ENCODE measurements at places on chromosomes 6 and 20.

DNA sequence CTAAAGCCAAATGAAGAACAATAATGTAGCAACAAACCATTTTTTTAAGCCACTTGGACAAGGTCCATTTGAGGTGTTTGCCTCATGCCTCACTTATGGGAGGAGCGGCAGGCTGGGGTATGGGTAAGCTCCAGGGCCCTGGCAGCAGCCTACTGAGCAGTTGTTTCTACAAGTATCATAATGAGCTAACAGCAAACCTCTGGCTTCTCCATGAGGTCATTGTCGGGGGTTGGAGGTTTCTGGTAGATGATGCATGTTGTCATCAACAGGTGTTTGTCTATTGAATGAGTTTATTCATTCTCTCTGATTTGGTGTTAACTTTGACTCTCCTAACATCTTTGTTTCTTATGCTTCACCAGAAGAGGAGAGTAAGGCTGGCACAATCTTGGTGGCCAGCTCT is 150.7 kb downstream of the TBC1D7 start:
- no peak for DNase-seq

GRCh38 chr20:6718662-6719368 is 48.7 kb upstream of the BMP2 start:
- no peak for DNase-seq

DNA sequence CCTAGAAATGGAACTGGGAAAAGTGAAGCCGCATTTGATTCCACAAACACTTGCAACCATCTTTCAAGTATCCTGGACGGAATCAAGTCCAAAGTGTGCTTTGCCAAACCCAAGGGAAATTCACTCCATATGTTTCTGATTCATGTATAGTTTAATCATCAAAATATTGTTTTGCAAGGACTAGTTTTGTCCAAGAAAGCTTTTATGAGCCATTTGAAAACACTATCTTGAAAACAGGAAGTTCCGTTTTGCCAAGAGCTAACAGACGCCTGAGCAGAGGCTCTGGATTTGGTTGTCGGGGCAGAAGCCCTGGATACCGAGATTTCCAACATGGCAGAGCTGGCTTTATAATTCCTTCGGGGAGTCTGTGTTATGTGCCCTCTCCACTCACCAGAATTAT is 251.1 kb downstream of the PHACTR1 start:
- DNase-seq, result no peak

DNA sequence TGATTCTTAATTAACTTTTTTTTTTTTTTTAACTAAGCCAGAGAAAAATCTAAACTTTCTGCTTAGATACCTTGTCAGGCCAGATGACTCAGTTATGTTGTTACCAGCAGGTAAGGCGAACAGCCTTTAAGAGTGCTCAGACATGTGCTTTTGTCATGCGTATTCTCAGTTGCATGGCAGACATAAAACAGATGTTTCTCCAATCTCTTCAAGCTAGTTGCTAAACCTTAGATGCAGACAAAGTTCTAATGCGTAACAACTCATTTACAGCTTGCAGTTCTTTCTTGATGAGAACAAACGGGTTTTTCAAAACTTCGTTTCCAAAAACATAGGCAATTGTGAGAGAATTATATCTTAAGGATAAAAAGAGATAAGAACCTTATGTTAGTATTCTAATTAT is 49.6 kb upstream of the GFRAL start:
- DNase-seq, result no peak

DNA sequence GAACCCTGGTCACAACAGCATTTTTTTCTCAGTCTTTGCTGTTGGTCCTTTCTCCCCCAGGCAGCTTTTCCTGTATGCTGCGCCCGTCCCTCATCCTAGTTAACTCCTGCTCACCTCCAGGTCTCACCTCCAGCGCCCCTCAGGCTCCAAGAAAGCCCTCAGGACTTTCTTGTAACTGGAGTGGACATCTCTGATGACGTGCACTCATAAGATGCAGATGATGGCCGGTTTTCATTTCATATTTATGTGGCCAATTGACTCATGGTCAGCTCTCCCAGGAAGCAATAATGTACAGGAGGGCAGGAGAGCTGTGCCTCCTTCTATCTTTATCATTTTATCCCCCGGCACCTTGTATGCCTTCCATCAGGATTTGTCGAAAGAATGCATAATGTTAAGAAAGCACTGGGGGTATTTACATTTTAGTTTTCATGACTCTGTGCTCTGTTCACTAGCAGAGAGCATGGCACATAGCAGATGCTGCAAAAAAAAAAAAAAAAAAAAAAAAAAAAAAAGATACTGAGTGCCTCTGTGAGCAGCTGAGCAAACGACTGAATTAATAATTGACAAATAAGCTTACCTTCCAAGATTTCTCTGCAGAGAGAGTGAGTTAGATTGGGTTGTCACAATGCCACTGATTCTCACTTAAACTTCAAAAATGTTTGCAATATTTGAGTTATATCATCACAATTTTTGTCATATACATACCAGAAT is 170.2 kb downstream of the DOK5 start:
- DNase-seq, result no peak

- DNase-seq, result no peak
These were observed 47.0 kb downstream of the ARID1B start for GRCh38 chr6:156824142-156824541.

GRCh38 chr6:147022041-147022440 is 182.2 kb upstream of the STXBP5 start:
- no peak for DNase-seq

DNA sequence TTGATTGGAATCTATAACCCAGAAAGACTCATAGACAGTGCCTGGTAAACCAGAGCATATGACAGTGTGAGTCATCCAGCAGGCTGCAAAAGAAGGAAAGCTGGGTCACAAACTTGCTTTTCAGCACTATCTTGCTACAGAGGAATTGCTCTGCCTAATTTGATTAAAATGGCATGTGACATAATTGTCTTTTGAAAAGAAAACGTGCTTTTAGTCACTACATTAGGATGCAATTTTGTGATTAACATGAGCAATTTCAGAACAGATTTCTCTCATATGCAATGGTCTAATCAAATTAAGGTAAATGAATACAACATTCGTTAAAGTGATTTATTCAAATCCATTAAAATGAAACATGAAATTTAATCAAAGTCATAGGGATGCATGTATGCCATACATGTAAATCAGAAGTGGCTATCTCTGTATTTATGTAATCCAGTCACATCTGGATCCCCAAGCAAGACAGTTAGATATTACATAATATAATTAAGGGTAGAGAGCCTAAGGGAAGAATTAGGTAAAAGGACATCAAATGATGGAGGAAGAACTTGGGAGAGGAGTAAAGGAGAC is 400.0 kb upstream of the HTR1E start:
- no peak for DNase-seq

DNA sequence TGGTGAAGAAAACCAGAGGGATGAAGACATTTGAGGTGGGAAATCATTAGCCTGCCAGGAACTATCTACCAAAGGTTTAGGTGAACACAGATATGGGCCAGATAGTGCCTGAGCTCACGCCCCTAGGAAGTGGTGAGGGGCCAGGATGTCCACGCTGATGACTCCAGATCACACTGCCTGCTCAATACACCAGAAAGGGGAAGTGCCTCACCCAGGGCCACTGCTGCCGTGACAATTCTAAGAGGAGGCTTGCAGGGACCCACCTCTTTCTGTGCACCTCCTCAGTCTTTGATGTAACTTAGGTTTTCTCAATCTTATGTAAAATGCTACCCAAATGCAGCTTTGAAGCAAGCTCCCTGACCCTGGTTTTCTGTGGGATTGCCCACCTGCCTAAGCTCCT is 5.4 kb upstream of the RAB44 start:
- DNase-seq, result no peak

DNA sequence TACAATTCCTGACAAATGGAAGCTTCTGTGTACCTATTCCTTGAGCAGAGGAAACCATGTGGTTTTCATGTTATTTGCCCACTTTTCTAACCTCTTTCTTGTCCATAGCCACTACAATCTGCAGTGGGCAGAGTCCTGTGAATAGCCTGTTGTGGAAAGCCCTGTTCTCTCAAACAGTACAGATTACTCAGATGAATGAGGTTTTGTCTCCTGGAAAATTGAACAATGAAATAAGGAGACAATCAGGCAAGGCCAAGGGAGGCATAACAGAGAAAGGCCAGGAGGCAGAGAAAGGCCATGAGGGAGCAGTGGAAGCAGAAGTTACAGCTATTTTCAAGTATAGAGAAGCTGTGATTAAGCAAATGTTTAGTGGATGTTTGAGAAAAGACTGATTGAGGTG is 189.3 kb downstream of the GRIK2 start:
- DNase-seq, result no peak

DNA sequence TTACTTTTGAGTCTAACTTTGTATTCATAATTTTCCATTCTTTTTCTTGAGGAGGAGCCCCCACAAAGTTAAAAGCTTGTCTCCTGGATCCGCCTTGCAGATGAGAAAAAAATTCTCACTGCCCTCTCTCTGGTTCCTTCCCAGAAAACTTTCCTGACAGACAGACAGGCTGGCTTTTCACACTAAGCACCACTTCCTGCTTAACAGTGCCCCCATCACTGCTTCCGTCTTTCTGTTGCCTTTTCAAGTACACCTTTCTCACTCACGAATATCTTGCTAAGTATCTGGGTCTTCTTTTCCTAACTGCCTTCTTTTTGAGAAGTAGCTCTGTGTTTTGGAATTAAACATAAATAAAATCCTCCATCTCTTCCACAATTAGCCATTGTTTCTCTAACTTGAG is 19.8 kb upstream of the LMBRD1 start:
- DNase-seq, result peak; percentile 24

- no peak for DNase-seq
These were observed 37.9 kb downstream of the PTPRA start for GRCh38 chr20:2911200-2911599.

GRCh38 chr6:154909821-154910220 is 85.3 kb upstream of the TIAM2 start:
- no peak for DNase-seq

- no peak for DNase-seq
These were observed 48.5 kb upstream of the MOCS1 start for GRCh38 chr6:39982720-39983119.

DNA sequence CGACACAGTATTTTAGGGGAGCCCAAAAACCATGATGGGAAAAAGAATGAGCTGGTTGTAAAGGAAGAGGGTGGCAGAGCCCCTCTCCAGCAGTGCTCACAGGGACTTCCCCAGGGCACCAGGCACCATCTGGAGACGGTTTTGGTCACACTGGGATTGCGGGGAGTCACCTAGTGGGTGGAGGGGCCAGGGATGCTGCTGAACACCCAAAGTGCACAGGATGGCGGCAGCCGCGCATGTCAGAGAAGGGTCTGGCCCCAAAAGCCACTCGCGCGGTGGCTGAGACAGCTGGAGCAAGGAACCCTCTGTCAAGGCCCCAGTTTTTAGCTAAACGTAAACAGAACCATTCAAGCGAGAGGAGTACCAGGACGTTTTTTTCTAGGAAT is 10.8 kb downstream of the CTSZ start:
- DNase-seq, result no peak

DNA sequence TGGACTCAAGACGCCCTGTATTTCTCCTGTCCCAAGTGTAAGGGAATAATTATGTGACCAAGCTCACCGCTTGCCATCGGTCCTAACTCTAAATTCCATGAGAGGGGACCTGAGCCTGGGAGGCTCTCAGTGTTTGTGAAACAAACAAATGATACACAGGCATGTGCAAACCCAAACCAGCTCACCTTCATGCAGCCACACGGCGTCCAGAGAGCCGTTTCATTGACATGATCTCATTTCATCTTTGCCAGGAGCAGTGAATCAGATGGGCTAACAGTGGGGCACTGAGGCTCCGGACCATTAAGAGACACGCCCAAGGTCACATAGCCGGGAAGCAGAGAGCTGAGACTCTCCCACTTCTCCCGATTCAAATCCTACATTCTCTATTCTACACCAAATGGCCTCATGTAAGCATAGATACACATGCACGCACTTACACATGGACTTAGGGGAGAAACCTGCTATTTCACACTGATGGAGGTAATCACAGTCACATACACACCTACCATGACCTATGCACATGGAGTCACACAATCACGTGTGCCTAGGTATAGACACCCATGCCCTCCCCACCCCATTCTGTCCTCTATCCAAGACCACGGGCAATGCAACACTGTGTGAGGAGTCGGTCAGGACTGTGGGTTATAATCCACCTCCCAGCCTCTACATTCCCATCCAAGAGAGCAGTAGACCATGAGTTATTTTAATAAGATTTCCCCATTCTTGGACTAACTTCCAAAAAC is 1.1 kb downstream of the BNIP5 start:
- no peak for DNase-seq

- no peak for DNase-seq
These were observed 122.2 kb upstream of the ARG1 start for GRCh38 chr6:131450861-131451260.

GRCh38 chr6:149140910-149141290 is 176.6 kb upstream of the TAB2 start:
- no peak for DNase-seq

DNA sequence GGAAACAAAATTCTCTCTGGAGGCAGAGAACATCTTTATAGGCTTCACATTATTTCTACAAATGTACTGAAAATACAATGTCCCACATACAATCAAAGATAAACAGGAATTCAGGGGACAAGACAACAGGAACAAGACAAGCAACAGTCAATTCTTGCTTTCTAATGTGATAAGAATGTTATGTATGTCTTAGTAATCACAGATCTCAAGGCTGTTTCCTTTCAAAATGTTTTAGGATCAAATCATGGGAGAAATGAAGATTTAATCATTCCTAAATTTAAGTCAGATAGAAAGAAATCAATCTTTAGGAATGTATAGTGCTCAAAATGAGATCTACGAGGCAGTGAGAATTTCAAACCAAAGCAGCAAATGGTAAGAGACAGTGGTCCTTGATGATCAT is 32.1 kb downstream of the NEDD9 start:
- no peak for DNase-seq

- no peak for DNase-seq
These were observed 51.1 kb upstream of the HBS1L start for GRCh38 chr6:135105710-135106109.

GRCh38 chr6:149761438-149761837 is 11.9 kb downstream of the PCMT1 start:
- DNase-seq, result no peak

- DNase-seq, result no peak
These were observed 25.9 kb upstream of the CEP162 start for GRCh38 chr6:84253380-84253779.

DNA sequence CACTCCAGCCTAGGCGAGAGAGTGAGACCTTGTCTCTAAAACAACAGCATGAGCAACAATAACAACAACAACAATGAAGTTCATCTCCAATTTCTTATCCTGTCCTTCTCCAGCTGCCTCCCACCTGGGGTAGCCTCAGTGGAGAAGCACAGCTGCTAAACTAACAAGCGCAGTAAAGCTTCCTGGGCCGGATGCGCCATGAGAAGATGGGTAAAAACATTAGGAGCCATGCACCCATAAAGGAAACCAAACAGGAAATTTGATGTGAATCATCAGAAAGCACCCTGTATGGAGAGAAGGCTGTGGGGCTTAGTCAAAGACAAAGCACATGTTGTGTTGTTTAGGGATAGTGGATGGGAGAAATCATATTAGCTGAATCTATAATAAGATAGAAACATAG is 61.1 kb upstream of the CCN6 start:
- peak; percentile 43 for DNase-seq

DNA sequence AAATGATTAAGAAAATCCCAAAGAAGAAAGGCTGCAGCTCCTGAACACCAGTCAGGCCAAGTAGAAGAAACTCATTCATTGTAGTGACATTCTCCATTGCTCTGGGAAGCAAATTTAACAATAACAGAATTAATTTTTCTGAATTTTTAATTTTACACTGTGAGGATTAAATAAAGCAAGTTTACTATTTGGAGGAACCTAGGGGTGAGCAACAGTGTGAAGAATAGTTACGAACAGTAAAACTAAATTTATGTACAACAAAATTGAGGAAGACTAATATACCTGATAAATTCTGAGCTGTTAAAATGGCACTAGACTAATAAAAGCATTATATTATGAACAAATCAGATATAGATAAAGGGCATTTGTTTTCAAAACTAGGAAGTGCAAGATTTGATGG is at the start of gene OR12D3:
TSS of gene OR12D3 (minus strand) at position 101 of the 400 bp plus-strand sequence. CDS start at position 97, 4 bp downstream.
- no peak for DNase-seq
